Hematopoietic multipotent progenitor cell treated with erythropoietin and hydrocortisone succinate and interleukin-3 and kit ligand, for 8 days (in vitro differentiated cells): ENCODE measurements at places on chromosomes 1 and 21.

- no peak for DNase-seq
Observed at GRCh38 chr1:232999956-233000625, 49.7 kb downstream of the NTPCR start.

- peak; percentile 48 for DNase-seq
Observed at GRCh38 chr1:6962478-6962995, 177.3 kb downstream of the CAMTA1 start.

GRCh38 chr1:5329068-5329739 is 663.0 kb downstream of the NPHP4 start:
- DNase-seq, result no peak

DNA sequence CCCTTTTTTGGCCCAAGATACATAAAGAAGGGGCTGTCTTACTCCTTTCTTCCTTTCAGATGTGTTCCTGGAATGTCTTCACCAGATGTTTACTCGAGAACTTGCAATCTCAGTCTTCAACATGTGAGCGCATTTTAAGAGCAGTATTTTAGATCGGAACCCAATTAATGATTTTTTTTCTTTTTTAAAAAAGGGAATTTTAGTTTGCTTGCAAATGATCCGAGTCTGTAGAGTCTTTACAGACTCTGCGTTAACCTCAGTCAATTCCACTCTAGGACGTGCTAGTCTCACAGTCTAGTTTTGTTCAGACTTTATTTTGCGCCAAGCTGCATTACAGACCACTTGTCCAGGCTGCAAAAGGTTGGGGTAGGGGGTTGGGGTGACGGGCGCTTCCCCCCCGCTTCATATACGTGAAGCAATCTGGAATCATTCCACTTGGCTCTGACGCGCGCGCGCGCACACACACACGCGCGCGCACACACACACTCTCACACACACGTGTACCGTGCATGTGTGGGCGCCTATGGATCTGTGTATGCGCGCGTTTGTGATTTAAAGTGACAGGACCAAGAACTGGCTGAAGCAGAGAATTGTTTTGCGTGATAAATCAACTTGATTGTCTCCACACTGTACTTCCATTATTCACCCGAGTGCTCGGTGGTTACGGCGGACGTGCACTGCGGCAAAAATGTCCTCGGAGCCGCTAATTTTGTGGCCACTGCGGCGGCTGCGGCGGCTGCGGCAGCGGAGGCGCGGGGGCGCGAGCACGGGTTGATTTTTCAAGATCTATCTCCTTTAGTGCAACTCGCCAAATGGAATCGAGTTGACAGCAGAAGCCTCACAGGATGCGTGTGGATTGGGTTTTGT is 25.6 kb upstream of the NFIA start:
- DNase-seq, result peak; percentile 81

GRCh38 chr1:19040010-19040680 is 83.7 kb upstream of the IFFO2 start:
- DNase-seq, result no peak

DNA sequence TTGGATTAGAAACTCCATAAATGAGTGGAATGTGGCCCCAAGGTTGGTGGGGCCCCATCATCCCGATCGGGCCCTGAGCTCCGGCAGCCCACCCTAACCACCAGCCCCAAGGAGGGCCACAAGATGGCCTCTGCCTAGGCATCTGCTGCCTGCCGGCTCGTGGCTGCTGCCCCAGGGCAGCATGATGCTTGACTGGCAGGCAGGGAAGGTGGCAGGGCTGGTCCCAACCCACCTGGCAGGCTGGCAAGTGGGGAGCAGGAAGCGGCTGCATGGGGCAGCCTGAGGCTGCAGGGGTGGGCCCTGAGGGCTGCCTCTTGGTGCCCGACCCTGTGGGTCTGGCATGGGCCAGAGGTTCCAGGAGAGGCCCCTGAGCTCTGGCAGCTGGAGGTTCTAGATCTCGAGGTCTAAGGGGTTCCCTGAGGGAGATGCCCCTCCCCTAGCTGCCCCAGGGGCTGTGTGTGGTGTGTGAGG is 760 bp upstream of the GJC2 start:
- no peak for DNase-seq

GRCh38 chr1:4549930-4550329 is 104.5 kb upstream of the AJAP1 start:
- DNase-seq, result no peak

GRCh38 chr1:214303141-214303930 is 22.4 kb downstream of the SMYD2 start:
- DNase-seq, result no peak

DNA sequence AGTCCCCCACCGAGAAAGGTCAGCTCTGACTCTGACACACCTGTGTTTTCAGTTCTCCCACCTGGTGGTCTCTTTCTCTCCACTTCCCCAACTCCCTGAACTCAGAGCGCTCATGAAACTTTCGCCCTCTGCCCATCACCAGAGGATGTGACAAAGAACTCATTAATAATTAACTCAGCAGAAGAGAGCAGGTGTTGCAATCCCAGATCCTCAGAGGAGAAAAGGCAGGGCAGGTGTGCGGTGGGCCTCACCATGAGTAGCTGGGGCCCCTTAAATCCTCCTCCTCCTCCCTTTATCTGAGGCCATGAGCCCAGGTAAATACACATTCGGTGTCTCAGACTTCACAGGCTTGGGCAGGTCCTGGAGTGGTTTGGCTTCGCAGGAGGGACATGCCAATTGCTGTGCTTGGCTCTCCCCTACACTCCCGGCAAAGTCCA is 1.7 kb upstream of the LAMB3 start:
- DNase-seq, result no peak

DNA sequence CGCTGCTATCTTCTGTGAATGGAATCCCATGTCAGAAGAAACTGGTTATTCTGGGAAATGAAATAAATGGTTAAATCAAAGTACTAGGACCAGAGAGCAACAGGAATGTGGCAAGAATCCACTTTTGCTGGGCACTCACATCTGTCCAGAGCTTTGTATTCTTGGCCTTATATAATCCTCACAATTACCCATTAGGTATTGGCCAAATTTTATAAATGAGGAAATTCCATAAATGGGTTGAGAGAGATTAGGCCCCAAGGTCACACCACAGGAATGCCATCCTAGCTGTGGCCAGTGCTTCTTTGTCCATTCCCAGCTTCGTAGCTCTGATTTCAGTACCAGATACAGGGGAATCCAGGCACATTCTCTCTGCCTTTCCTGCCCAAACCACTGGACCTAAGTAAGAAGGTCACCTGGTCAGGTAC is 76.1 kb upstream of the HOOK1 start:
- DNase-seq, result no peak

DNA sequence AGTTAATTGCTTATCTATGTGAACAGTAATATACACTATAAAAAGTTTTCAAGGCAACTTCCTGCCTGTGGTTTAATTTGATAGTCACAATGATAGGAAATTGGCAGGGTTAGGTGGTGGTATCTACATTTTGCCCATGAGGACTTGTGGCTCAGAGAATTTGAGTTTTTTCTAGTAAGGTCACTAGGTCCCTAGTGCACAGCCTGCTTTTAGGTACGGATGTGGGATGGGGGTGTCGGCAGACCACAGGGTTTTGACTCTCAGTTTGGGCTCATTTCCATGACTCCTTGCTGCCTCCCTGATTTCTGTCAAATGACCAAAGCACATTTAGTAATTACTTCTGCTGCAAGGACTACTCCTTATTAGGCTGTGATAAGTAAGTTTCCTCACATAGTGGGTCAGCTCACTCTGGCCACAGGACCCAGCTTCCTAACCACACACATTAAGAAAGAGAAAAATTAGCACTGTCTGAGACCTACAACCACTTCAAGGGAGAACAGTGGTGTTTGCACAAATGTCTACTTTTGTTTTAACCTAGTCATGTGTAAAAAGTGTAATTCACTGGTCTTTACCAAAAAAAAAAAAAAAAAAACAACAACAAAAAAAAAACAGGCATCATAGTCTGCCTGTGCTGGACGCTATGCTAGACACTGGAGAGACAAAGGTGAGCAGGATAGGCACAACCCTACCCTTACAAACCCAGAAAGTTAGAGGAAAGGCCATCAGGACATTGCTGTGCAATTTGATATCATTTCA is 43.7 kb downstream of the MRPL39 start:
- DNase-seq, result peak; percentile 63

DNA sequence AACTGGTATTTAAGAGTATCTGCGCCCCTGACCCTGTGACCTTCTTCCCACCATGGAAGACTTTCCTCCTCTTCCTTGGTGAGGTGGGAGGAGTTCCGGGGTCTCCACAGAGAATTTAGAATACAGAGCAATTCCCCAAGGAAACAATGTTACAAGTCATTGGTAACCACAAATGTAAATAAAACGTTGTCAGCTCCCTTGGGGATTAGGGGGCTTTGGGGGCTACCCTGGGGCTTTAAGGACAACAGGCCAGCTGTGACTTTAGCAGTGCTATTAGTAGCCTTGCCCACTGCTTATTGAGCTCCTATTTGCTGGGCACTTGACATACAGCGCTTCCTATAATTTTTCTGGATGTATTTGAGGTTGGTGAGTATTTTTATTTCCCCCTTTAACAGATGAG is 69.0 kb downstream of the IGSF21 start:
- no peak for DNase-seq

- DNase-seq, result no peak
Observed at GRCh38 chr1:110717179-110717578, 42.4 kb upstream of the KCNA3 start.
